Stimulated activated CD4-positive, alpha-beta T cell treated with anti-CD3 and anti-CD28 coated beads, Interleukin-1b, Interleukin-23, amount 100 ng/mL, for 4 hours (primary cell): ENCODE measurements at places on chromosomes 1 and 21.

DNA sequence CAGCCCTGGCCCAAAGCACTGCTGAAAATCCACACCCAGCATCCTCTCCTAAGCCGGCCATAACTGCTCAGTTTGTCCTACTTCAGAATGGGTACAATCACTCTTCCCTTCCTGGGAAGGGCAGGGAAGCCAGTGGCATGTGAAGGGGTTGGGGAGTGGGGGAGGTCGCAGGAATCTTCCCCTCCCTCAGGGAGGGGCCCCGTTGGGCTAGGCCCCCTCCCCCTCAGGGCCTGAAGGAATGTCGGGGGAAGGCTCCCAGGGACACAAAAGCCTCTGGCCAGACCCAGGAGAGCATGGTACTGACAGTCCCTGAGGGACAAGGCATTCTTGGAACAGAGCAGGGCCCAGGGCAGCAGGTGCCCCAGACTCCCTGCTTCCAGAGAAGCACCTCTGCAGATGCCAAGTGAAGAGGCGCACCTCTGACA lies 1.2 kb downstream of the ELOVL1 start:
- DNase-seq: no peak

DNA sequence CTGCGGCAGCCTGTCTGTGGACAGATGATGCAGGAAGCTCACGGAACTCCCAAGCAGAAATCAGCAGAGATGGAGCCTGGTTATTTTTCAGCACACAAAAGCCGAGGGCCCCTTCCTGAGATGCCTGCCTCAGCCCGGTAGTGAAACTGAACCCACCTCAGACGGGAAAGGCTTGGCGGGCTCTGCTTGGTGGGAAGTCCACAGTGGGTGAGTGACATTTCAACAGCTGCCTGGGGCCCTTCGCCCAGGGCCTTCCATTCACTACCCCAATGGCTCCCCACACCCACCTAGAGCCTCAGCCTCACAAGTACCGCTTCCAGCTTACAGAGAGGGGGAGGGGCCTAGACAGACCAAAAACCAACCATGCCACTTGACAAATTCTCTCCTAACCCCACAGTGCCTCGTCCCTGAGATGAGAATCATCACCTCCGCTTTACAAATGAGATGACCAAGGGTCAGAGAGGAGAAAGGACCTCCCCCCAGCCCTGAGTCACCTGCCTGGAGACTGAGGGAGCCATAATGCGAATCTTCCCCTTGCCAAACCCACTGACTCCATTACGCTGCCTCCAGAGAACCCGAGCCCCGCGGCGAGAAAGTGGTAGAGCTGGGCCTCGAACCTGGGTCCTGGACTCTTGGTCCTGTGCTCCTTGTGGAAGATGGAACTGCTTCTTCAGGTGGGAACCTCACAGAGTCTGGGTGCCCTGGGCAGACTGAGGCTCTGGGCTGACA lies 3.4 kb upstream of the ECE1 start:
- peak; percentile 51 for DNase-seq

DNA sequence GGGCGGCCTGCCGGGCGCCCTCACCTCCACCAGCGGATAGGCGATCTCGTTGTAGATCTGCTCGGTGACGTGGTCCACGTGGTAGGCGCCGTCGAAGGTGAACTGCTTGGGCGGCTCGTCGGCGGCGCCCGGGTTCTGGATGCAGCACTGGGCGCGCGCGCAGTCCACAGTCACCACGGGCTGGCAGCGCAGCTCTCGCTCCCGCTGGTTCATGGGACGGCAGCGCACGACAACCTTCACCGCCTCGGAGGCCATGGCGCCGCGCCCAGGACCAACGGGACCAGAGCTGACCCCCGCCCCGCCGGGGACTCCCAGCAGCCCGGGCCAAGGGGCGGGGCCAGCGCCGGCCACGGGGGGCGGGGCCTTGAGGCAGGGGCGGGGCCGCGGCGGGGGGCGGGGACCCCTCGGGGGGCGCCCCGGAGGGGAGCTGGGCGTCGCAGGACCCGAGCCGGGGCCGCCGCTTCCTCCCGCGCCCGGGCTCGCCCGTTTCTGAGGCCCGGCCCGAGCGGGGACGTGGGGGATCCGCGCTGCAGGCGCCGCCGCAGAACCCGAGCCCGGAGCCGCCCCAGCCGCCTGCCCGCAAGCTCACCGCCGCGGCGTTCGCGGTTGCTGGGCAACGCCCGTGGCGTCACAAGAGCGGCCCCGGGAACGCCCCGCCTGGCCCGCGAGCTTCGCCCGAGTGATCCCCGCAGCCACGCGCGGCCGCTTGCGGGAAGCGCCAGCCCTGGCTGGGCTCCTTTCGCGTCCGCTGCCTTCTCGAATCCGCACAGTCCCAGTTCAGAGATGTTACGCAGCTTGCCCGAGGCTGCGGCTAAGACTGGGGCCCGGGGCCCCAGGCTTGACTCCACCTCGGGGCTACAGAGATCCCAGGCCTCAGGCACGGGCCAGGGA lies at the start of gene KIF17:
KIF17 (minus strand) TSS at position 556 of the 891 bp plus-strand sequence; CDS start at position 255, 301 bp downstream.
- peak; percentile 43 for DNase-seq

DNA sequence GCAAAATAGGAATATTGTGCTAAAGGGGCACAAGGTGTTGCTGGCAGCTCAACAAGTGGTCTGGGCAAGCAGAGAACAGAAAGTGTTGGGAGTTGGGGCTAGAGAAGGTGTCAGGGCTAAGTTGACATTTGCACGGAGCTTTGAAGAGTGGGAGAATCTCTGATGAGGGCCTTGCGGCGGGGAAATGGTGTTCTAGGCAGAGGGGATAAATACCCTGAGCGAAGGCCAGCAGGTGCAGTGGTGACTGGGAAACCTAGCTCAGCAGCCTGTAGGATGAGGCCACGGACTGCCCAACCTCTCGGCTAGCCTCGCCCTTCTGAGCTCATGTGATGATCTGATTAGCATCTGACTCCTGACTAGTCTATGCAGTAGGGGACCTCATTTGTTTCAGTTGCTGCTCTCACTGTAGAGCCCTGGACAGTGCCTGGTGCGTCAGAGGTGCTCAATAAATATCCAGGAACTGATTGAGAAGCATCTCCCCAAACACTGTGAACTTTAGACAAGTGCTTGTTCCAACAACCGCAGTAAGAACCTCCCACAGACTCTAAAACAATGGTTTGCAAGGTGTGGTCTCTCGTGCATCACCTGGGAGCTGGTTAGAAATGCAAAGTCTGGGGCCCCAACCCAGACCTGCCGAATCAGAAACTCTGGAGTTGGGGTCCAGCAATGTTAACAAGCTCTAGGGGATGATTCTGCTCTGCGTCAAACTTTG lies 1.0 kb upstream of the FOXO6 start:
- DNase-seq: no peak

DNA sequence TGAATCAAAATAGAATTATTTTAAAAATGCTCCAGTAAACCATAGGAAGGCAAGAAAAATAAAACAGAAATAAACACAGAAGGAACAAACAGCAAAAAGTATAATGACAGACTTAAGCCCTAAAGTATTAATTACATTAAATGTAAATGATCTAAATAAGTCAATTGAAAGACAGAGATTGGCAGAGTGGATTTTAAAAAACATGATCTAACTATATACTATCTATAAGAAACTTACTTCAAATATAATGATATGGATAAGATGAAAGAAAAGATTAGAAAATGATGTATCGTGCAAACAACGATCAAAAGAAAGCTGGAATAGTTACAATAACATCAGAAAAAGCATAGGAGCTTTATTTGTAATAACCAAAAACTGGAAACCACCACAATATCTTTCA lies 90.8 kb downstream of the CAMK2N1 start:
- no peak for DNase-seq

- no peak for DNase-seq
Measured at GRCh38 chr1:183327434-183328290, 90.5 kb downstream of the NMNAT2 start.

DNA sequence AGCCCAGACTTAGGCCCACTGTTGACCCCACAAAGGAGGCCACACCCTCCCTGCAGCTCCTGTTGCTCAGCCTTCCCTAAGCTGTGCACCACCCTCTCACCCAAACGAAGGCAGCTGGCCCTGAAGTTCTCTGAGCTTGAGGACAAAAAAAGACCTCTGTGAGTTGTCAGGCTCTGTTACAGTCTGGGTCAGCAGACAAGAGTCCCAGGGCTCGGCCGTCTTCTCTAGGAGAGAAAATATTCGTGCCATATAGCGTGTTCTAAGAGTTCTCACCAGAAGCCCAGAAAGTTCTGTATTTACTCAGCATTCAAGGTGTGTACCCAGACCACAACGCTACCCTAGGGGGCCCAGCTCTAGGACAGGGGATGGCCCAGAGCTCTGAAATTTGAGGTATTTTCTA lies 25.5 kb upstream of the LYST start:
- DNase-seq: no peak

GRCh38 chr1:111699268-111699667 lies 39.9 kb downstream of the INKA2 start:
- DNase-seq: no peak

GRCh38 chr1:230401763-230402294 lies 24.3 kb downstream of the PGBD5 start:
- no peak for DNase-seq

- no peak for DNase-seq
Measured at GRCh38 chr1:161200992-161201835, 953 bp upstream of the NDUFS2 start.

DNA sequence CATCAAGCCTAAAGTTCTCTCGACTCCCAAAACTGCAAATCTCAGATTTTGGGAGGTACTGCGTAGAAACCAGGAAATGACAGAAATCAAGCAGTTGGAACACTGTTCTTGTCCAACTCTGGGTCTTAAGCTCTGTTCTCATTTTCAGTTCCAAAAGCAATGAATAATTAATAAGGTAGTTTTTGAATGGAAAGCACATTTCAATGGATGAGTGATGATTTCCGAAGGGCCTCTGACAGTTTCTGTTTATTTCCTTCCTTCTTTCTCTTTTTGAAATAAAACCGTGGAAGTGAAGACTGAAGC lies 20.9 kb upstream of the TARBP1 start:
- no peak for DNase-seq

DNA sequence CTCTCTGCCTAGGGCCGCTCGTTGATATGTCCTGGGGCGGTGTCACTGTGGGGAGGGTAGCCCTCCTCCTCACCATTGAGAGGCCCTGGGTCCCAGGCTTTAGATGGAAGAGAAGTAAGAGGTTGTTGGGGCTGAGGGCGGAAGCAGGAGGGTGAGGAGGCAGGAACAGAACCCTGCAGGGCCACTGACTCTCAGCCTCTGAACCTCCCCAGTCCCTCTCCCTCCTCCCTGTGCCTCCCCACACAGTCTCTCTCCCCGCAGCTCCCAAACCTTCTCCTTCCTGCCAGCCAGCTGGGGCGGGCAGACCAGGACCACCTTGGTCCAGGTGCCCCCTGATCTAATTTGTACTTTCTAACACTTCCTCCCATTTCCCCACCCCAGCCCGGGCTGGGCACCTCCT lies 14.3 kb upstream of the FAM131C start:
- no peak for DNase-seq

DNA sequence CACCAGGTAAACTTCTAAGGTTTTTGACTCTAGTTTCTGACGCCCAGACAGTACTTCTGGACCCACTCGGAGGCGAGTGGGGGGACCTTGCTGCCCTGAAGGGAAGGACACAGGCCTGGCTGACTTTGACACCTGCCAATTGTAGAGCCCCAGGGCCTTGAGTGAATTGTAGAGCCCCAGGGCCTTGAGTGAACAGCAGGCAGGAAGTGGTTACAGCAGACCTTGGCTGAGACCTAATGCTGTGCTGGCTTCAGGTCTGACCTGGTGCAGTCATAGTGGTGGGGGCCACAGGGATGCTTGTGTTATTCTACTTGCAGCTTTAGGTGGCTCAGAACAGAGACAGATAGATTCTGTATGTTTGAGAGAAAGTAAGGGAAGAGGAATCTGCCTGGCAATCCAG lies 344.3 kb downstream of the DUSP10 start:
- DNase-seq: no peak

GRCh38 chr1:18869847-18870594 lies 10.6 kb upstream of the TAS1R2 start:
- no peak for DNase-seq

- DNase-seq: no peak
Measured at GRCh38 chr1:181064011-181064623, 24.4 kb upstream of the IER5 start.

GRCh38 chr1:67332653-67333529 lies 25.2 kb downstream of the IL12RB2 start:
- DNase-seq: no peak

DNA sequence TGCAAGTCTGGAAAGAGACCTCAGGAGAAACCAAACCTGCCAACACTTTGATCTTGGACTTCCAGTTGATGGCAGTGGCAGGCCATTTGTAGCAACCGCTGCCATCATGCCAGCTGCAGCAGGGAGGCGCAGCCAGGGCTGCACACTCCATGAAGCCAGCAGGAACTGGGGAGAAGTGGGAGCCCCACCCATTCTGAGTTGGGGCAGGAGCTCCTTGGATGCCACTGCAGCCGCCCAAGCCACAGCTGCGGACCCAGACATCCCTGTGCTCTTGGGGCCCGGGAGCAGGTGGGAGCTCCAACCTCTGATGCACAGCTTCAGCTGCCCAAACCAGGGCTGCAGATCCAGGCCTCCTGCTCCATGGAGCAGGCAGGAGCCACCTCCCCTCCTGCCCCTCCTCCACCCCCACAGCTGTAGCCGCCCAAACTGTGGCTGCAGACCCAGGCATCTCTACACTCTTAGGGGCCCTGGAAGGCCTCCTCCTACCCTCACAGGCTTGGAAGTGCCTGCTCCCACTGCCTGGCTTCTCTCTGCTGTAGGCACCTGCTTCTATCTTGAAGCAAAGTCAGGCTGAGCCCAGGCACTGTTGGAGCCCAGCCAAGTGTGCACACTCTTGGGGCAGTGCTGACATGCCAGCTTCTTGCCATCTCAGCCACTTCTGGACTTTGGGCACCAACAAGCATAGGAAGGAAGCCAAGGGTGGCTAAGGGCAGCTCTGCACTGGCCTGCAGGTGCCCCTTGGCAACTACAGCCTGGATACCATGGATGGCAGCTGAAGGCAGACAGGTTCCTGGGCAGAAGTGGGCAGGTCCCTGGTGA lies 20.0 kb upstream of the DISP1 start:
- no peak for DNase-seq

GRCh38 chr1:68506386-68506785 lies 9.5 kb upstream of the DEPDC1 start:
- DNase-seq: no peak

DNA sequence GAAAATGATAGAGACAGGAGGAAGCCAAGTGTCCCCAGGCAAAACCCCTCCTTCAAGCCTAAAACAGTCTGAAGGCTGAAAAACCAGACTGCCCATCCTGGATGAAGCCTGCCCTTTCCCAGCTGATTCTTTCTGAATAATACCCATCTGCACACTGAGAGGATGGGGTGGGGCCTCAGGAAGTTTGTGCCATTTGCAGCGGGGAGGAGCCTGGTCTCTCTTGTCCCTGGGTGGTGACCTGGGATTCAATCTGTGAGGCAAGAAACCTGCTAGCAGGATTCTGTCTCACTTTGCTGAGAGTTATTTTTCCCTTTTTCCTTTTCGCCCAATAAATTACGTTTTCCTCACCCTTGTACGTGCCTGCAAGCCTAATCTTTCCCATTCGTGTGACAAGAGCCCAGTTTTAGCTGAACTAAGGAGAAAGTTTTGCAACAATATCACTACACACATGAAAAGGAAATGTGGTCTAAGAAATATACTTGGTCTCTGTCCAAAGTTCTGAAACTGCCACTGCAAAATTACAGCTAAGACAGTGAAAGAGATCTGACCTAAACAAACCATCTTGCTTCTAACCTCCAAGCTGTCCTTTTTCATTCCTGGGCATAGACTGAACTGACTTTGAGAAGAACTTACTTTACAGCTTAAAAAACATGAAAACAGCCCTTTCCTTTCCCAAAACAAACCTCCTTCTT lies 105.0 kb downstream of the COP1 start:
- DNase-seq: no peak
